ENCODE measurements at places on chromosomes 3 and 15. TPM values are rescaled to one million over a fixed set of nuclear protein-coding genes. Genes with fewer than 3 reads are reported as not detected.

SMCO1 gene
- 78.6 TPM for total RNA-seq

CYP8B1 gene
- not detected for total RNA-seq

CHRNA7 gene
- 1.2 TPM for total RNA-seq

PLXNB1 gene
- total RNA-seq, result 45.4 TPM

DNA sequence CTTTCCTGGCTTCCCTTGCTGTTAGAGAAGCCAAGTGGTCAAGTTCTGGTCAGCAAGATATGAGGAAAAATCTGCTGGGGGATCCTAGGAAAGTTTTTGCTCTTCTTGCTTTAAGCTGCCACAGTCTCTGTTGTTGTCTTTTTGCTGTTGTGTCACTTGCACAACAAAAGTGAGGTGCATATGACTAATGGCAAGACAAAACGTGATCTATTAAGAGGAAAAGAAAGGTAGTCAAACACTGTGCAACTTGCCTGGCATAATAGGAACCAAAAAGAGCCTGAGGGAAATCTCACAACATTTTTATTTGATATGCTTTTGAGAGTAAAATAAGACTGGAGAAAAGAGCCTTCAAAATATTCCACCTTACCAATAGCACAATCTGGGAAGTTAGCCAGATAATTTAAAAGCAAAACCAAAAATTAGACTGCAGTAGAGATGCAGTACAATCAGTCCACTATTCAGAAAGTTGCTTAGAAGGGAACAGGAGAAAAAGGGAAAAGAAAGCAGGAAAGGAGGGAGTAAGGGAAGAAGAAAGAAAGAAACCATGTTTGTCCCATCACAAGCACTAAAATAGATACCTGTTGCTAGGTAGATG is 110.0 kb upstream of the SLC4A7 start:
- DNase-seq, result no peak

- peak; percentile 21 for DNase-seq
Observed at GRCh38 chr3:126432361-126433104, 37.8 kb downstream of the CFAP100 start.

GRCh38 chr3:167078070-167078622 is 302.0 kb downstream of the ZBBX start:
- no peak for DNase-seq

- DNase-seq, result no peak
Observed at GRCh38 chr3:177833332-177833731, 636.0 kb upstream of the TBL1XR1 start.

Data from Right ventricle myocardium inferior (tissue), 1 donor.